Stimulated activated effector memory CD8-positive, alpha-beta T cell treated with anti-CD3 and anti-CD28 coated beads, Interleukin-12 subunit alpha, Interleukin-12 subunit beta, amount 100 ng/mL, for 72 hours (primary cell): ENCODE measurements at places on chromosomes 12 and 14.

DNA sequence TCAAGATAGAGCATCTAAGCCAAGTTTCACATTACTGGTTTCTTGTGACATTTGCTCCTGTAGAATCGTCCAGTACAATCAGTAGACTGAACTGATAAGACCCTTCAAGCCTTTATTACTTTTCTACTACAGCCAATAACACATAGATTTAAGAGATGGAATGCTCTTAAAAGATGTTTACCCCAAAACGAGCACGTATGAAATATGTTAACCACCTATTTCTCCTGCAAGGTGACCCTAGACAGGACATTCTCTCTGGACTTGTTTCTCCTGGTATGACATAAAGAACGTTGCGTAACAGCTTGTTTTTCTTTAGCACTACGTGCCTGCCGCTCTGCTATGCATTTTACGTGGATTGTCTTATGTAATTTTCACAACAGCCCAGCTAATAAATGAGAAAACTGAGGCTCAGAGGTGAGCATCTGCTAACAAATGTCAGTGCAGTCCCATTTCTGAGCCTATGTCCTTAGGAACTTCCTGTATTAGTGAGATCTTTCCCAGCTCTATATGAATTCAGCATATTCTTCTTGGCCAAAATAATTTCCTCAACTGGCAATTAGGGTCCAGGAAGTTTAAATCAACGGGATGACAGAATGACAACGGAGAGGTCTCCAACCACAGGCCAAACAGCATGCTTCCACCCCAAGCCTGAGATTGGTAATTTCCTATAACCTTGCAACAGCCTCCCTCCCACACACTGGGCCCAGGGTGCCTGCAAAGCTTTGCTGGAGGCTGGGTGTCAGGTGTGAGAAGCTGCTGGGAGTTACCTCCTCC is 3.7 kb downstream of the NFKBIA start:
- peak; percentile 69 for DNase-seq

DNA sequence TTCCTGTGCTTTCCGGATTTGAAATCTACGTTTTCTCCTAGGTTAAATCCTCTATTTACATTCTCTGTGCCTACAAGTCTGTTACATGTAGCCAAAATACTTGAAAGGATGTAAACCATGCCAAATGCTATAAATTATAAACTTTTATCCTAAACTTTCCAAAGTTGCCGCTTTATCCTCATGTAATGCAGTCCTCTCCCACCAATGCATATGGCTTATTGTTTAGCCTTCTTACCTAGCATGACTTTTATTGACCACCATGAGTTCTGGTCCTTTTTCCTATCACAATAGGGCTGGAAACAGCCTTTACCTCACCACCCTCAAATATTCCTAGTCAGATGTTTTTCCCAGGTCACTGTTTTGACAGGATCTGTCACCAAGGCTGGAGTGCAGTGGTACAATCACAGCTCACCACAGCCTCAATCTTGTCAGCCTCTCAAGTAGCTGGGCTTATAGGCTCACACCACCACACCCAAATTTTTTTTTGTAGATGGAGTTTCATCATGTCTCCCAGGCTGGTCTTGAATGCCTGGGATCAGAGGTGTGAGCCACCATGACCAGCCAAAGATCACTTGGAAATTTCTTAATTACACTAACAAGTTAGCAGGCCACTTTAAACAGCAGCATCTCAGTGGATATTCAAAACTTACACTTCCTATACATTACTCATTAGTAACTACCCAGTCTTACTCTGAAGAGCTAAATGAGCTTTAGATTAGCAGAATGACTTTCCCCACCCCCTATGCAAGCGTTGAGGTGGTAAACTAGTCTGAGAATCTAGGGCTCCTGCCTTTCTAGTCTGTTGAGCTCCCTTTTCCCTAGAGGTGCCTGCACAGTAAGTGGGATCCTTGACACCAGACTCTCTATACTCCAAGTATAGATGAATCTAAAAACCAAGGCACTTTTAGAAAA is 4.1 kb downstream of the TUBA1B start:
- no peak for DNase-seq

GRCh38 chr12:132095520-132096409 is 48.4 kb downstream of the DDX51 start:
- no peak for DNase-seq

GRCh38 chr12:124636138-124636978 is 68.9 kb upstream of the NCOR2 start:
- peak; percentile 60 for DNase-seq

DNA sequence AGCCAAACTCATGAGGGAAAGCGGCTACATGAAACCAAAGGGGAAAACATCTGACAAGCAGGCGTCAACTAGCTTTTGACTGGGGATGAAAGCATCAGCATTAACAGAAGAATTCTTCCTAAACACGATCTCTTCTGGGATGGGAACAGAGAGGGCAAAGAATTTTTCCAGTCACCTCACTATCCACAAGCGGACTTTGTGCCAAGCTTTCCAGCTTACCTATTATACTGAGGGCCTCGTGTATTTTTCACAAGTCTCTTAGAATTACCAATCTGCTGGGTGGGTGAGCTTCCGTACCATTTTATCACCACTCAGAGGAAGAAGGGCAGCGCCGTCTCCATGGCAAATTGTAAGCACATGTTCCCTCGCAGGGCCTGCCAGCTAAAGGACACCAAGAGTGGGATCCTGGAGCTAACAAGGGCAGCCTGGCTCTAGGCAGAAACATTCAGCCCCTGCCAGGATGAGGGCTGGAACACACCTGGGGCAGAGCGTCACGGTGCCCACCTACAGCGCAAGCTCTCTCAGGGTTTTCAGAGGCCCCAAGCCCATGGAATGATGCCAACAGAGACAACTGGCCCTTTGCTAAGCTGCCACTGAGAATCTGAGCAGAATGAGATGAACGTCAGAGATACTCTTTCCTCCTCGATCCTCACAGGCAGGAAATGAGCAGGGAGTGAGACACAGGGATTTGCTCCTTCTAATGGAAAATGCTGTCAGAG is 74.6 kb downstream of the CHGA start:
- DNase-seq, result no peak

- DNase-seq, result peak; percentile 59
Measured at GRCh38 chr14:24051789-24052655, at the start of gene CARMIL3. Gene CARMIL3, plus strand, starts transcription at chr14:24052009. Its CDS starts 145 bp downstream, at chr14:24052154.

DNA sequence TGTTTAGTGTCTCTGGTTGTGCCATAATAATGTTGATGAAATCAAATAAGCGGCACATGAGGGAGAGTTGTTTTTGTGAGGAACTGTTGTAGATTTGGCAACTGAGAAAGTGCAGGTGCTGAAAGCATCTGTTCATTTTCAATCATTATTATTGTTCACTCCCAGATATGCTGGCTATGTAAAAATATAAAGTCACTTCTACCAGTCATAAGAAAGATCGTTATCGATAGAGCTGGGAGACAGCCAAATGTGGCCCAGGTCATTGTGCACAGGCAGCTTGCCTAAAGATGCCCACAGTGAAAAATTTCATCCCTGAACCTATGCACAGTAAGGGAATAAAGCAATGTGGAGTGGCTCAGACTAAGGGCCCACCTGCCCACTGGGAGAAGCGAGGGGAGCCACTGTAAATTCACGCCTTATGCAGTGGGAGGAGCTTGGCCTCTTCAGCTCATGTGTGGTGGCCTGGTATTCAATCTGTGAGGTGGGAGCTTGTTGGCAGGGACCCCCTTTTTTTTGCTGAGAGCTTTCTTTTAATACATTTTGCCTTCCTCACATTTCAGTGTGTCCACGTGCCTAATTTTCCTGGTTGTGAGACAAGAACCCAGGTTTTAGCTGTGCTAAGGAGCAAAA is 1490.8 kb upstream of the TMEM132C start:
- no peak for DNase-seq

DNA sequence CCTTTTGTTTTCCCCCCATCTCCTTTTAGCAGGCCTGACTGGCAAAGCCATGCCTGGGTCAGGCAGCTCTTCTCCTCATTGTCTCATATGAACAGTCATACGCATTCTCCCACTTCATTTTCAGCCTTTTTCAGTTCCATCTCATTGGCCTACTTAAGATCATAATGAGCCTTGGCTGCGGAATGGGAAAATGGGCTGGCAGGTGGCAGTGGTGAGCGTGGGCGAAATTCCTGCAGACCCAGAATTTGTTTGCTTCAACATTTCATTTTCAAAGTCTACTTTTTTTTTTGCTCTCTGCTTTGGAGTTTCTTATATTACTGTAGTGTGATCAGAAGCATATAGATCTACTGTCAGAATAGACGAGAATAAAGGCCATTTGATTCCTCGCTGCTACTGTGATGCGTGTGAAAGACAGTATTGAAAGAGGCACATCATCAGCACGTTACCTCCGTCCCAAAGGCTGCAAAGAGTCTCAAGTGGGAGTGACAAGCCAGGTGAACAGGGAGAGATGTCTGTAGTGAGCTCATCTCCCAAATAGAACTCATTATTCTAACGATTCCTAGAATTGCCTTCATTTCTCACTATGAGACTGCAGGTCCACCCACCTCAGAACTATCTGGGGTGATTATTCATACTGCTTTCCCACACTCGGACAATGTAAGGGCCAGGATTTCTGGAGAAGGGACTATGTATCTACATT is 73.7 kb downstream of the TBK1 start:
- DNase-seq, result no peak

GRCh38 chr14:67738740-67739504 is 37.2 kb downstream of the RDH12 start:
- no peak for DNase-seq

DNA sequence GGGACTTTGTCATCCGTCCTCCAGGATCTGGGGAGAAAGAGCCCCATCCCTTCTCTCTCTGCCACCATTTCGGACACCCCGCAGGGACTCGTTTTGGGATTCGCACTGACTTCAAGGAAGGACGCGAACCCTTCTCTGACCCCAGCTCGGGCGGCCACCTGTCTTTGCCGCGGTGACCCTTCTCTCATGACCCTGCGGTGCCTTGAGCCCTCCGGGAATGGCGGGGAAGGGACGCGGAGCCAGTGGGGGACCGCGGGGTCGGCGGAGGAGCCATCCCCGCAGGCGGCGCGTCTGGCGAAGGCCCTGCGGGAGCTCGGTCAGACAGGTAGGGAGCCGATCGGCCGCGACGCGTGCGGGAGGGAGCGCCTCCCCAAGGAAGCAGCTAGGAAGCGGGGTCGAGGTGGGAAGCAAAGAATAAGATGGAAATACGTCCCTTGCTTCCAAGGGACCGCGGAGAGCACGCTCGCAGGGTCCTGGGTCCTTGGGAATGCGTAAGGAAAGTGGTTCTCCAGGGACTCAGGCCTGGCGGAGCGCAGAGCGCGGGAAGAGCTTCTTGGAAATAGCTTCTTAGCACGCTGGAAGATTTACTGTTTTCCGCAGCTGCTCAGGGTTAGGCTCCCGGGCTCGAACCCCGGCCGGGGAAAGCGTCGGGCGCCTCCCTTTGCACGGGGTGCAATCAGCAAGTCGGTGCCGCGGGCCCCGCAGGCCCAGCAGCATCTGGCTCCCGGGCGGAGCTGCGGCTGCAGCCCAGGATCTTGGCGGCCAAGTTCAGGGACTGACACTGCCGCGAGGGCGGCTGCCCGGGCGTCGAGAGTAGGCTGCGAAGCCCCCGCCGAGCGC is 457 bp downstream of the SOCS2 start:
- DNase-seq, result peak; percentile 12
